Activated T-cell treated with anti-CD3 and anti-CD28 coated beads, Interleukin-2, amount 50 U/mL, for 24 hours (primary cell): ENCODE measurements at places on chromosomes 1 and 21.

DNA sequence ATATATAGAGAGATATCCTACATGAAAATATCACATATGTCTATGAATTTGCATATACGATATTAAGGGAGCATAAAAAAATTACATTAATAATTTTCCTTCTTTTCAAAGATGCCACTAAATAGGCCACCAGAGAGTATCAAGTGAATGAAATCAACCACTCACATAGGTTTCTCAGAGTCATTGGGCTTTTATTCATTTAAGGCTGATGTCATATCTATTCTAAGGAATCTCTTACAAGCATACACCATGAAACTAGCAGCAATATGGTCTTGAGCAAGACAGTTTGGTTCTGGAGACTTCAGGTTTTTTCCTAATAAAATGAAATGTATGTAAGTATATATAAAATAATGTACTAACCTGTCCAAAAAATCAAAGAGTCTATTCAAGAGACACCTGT lies 420.4 kb downstream of the PLA2G4A start:
- no peak overlapping the region for H3K4me3 ChIP-seq
- no peak for DNase-seq
- H3K27ac ChIP-seq, result no peak overlapping the region
- no peaks in the 10 kb centered on the region for H3K4me1 ChIP-seq

DNA sequence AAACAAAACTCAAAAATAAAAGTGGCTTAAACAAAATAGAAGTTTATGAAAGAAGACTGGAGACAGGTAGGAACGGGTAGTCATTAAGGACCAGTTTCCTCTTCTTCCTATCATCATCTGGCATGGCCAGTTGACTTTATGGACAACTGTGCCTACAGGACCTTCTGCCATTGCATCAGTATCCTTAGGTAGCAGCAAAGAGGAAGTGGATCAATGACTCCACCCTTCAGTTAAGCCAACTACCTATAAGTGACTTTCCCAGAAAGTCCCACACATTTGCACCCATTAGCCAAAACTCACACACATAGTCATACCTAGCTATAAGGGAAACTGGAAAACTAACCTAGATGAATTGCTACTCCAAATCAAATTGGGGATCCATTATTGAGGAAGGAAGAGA lies 51.7 kb downstream of the RASAL2 start:
- DNase-seq, result no peak
- H3K27me3 ChIP-seq, result no peaks in the 10 kb centered on the region
- no peaks in the 10 kb centered on the region for H3K36me3 ChIP-seq
- H3K4me3 ChIP-seq, result no peak overlapping the region
- no peaks in the 10 kb centered on the region for H3K4me1 ChIP-seq

DNA sequence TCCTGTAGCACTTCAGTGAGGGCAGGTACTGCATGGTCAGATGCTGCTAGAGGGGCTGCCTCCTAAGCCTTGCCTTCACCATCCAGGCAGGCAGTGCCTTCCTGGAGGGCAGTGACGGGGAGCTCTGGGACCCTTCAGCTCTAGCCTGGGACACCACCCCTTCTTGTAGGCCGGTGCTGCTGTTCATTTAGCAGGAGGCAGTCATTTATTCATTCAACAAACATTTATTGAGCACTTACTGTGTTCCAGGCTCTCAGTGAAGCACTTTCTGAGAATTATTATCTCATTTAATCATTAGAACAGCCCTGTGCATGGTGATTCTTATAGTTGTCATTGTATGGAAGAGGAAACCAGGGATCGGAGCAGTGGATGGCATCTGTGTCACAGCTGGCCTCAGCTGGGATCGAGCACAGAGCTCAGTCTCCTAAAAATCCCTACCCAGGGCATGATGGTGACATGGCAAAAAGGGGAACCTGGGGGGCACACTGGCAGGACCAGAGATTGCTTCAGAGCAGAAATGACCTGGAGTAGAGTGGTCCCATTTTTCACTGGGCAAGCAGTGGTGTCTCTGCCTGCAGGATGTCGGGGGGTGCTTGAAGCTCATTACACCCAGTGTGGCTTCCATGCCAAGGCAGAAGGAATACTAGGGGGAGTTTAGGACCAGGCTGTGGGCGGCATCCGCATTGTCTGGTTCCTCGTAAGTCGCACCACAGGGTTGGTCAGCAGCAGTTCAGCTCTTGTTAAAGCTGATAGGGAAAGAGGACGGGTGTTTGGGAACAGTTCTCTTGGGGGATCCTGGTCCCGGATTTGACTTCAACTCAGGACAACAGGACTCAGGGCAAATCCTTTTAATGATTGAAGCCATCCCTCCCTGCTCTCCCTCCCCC lies 28.8 kb downstream of the ARHGEF10L start:
- no peaks in the 10 kb centered on the region for H3K4me1 ChIP-seq
- H3K4me3 ChIP-seq, result no peak overlapping the region
- no peak overlapping the region for H3K27ac ChIP-seq
- DNase-seq, result no peak

GRCh38 chr1:156155756-156156510 lies 2.5 kb downstream of the SEMA4A start:
- peaks cover 94% of the 10 kb centered on the region for H3K4me1 ChIP-seq
- H3K27ac ChIP-seq, result peak overlapping the region; percentile 73
- H3K4me3 ChIP-seq, result peak overlapping the region; percentile 85
- DNase-seq, result no peak

- DNase-seq, result no peak
- no peaks in the 10 kb centered on the region for H3K36me3 ChIP-seq
- peaks cover 7% of the 10 kb centered on the region for H3K4me1 ChIP-seq
- no peak overlapping the region for H3K4me3 ChIP-seq
Measured at GRCh38 chr21:16307256-16307655, 577.5 kb downstream of the USP25 start.

- H3K4me3 ChIP-seq, result no peak overlapping the region
- no peak for DNase-seq
- no peak overlapping the region for H3K27ac ChIP-seq
- no peaks in the 10 kb centered on the region for H3K27me3 ChIP-seq
- H3K36me3 ChIP-seq, result no peaks in the 10 kb centered on the region
Measured at GRCh38 chr1:80444171-80444570, 1356.6 kb upstream of the ADGRL2 start.

- no peaks in the 10 kb centered on the region for H3K36me3 ChIP-seq
- H3K4me3 ChIP-seq, result no peak overlapping the region
- H3K27me3 ChIP-seq, result no peaks in the 10 kb centered on the region
- no peak for DNase-seq
- no peak overlapping the region for H3K27ac ChIP-seq
Measured at GRCh38 chr1:198794498-198794897, 155.7 kb downstream of the PTPRC start.

DNA sequence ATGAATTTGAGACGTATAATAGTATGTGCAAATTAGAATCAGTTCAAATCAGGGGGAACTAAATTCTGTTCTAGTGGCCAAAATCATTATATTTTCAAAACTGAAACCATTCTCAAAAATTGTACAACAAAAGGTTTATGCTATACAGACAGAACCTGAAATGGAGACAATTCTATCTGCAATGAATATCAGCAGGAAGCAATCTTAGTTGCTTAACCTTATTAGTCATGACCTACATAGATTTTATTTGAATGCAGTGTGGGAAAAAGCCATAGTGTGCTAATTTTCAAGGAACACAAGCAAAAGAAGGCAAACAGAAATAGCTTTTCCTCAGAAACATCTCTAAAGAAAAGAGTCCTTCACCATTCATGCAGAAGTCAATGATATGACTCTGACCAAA lies 6.5 kb downstream of the AK5 start:
- H3K4me3 ChIP-seq, result no peak overlapping the region
- H3K27me3 ChIP-seq, result peaks cover 2% of the 10 kb centered on the region
- H3K36me3 ChIP-seq, result peaks cover 13% of the 10 kb centered on the region
- H3K27ac ChIP-seq, result no peak overlapping the region
- no peak for DNase-seq

DNA sequence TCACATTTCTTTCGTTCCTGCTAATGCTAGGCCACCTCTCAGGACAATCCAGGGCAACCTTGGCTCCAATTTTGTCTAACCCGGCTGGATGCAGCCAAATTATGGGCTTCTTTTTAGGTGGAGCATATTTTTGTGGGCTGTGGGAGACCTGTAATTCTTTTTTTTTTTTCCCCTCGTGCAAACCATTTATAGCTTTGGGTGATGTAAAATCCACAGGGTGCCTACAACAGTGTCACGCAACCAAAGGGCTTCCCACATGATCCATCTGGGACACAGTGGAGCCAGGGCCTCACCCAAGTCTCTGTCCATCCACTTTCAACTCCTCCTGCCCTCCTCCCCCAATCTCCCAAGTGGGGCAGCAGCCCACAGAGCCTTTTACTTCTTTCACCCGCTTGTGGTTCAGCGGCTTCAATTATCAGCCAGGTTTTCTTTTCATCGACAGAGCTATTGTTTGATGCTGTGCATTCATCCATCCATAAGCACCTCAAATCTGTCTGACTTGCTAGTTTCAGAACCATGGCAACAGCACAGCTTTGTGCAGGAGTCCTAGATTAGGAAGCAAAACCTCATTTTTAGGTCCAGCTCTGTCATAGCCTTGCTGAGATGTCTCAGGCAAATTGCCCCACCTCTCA lies 10.0 kb upstream of the OVAAL start:
- H3K36me3 ChIP-seq, result no peaks in the 10 kb centered on the region
- no peak overlapping the region for H3K4me3 ChIP-seq
- no peaks in the 10 kb centered on the region for H3K4me1 ChIP-seq
- DNase-seq, result no peak
